ENCODE measurements at places on chromosomes 2 and 18.

GRCh38 chr2:69437751-69438154, 518 bp upstream of the NFU1 start:
- DNase-seq = no peak

GRCh38 chr2:158414538-158414937, 42.0 kb downstream of the CCDC148 start:
- peak; percentile 88 for DNase-seq

GRCh38 chr2:44906972-44907371, 34.5 kb upstream of the SIX3 start:
- DNase-seq = no peak

DNA sequence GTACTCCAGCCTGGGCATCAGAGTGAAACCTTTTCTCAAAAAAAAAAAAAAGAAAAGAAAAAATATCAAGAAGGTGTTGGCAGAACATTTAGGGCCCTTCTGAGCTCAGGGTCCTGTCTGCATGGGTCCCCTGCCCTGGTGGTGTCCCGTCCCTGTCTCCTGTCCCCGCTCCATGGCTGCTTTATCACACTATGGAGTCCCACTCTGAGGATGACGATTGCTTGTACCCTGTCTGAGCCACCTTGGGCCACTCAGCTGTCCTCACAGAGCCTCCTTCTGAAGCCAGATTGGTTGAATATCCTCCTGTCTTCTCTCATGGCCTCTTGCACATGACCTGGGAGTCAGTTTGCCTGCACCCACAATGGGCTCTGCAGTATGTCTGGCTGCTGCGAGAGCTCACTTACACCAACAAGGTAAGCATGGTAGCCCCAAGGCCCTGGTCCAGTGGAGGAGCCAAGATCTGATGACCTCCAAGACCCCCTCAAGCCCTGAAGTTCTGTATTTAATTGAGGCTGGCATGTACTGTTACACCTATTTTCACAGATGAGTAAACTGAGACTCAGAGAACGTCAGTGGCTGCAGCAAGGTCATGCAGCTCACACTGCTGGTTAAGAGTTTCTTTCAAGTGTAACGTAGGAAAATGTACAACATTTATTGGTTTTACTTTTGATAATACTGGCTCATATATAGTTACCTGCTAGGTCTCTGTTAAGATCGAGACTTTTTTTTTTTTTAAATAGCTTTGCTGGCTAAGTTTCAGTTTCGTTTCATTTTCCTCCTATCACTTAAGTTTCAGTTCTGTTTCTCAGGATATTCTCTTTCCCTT, 16.9 kb upstream of the ZCCHC2 start:
- DNase-seq = no peak

GRCh38 chr2:170425281-170425751, 247.4 kb downstream of the MYO3B start:
- DNase-seq = peak; percentile 24

GRCh38 chr18:55086906-55087305, 127.6 kb upstream of the CCDC68 start:
- DNase-seq = no peak

DNA sequence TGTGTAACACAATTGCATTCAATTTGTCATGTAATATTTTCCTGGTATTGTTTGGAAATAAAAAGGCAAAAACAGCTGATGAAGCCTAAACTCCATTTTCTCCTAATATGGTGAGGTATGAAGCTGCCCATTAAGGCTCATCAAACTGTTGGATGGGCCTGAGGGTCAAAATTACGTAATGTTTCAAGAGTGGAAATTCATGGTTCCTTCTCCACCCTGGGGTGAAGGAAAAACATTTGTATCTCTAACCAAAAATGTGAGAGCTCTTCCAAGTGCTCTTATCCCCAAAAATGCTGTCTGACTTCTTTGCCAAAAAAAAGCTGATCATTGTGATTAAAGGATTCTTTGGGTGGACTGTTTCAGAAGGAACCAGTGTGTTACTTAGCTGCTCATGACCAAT, 91.8 kb downstream of the ARHGAP28 start:
- peak; percentile 87 for DNase-seq

GRCh38 chr18:58112174-58112573, 68.1 kb downstream of the NEDD4L start:
- DNase-seq = no peak

DNA sequence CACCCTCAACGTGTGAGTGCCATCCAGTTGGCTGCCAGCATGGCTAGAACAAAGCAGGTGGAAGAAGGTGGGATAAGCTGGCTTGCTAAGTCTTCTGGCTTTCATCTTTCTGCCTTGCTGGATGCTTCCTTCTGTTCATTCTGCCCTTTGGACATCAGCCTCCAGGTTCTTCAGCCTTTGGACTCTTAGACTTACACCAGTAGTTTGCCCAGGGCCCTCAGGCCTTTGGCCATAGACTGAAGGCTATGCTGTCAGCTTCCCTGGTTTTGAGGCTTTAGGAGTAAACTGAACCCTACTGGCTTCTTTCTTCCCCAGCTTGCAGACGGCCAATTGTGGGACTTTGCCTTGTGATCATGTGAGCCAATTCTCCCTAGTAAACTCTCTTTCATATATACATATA, 155.0 kb upstream of the SERTAD2 start:
- DNase-seq = no peak

DNA sequence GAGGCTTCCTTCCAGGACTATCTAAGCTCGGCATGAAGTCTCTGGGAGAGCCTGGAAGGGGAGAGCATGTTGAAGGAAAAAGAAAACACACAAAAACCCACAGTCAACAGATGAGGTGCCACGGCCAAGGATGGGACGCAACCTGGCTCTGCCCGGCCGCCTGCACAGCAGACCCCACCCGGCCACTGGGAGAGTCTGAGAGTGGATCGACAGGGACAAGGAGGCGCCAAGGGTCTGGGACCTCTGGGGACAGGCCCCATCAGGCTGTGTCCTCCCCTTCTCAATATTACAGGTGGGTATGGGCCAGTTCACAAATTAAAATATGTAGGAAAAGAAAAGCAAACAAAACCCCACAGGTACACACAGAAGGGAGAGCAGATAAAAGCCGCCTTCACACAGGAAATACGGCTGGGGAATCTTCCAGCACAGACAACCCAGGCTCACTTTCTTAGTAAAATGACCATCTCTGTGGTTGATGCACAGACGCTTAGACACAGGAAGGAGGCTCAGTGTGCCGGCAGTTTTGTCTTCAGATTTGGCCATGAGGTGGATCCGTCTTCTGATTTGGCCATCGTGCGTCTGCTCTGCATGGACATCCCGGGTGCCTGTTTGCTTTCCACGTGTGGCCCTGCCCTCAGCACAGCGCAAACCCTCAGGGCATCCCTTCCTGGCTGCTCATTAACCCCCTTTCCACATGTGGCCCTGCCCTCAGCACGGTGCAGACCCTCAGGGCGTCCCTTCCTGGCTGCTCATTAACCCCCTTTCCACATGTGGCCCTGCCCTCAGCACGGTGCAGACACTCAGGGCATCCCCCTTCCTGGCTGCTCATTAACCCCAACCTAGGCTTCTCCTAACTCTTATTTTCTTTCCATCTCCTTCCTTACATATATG, 138.4 kb downstream of the EIPR1 start:
- no peak for DNase-seq

DNA sequence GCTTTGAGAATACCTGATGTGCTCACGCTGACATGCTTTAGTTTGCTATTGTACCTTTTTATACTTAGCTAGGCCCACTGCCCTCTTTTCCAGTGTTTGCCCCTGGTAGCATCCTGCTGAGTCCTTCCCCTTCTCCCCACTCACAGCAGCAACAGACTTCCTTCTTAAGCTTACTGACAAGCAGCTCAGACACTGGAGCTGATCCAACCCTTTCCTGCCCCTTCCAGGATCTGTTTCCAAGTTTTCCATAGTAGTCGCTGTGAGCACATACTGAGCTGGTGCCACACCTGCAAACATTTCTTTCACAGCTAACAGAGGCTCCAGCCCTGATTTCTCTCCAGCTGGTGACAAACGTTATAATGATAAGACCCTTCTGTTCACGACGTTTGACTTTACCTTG, 991.4 kb upstream of the CELF4 start:
- no peak for DNase-seq

GRCh38 chr2:157245846-157246764, 11.4 kb upstream of the GALNT5 start:
- DNase-seq = peak; percentile 90

DNA sequence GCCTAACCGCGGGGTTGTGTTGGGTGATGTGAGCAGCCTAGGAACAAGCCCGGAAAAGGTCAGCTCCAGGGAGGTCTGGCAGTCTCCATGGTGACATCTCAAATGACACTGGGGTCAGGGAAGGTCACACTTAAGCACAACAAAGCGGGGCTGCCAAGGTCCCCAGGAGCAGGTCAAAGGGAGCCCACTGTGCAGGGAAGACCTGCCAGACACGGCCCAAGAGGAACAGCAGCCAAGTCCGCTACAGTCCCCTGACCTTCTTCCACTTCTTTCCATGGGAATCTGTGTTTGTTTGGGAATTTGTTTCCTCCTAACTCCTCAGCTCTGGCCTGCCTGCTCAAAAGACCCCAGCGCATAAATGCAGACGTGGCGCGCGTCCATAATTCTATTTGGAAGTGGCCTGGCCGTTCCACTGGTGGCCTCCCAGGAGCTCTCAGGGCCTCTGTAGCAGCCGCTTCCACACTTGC, 232.1 kb upstream of the COPS8 start:
- no peak for DNase-seq

DNA sequence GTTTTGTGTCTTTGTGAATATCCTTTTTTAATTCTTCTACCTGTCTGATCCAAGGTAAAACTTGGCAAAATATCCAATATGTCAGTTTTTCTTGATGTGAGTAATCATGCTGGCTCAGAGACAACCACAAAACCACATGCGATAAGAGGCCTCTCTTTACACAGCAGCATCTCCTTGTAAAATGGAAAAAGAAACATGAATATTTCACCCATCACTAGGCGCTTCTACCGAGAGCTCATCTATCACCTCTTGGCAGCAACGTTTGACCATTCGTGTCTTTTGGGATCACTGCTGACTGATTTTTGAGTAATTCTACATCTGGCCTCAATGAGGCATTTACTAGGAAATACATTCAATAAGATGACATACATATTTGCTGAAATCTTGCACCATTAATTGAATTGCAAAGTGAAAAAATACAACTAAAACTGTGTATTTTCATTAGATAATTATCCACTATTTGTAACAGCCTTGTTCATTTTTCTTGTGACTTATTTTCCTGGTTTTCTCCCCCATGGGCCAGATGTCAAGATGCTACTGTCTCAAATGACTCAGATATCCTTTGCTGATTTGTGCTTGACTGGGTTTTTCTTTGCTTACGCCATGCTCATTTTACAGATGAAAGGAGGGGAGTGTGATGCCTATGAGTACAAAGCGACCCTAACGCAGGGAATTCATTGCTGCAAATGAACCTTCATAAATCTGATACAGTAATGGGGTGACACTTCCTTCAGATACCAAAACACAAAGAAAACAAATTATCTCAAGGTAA, 467.5 kb downstream of the FBXO15 start:
- DNase-seq = no peak

- peak; percentile 18 for DNase-seq
Measured at GRCh38 chr2:32712870-32713269, 85.0 kb downstream of the TTC27 start.

DNA sequence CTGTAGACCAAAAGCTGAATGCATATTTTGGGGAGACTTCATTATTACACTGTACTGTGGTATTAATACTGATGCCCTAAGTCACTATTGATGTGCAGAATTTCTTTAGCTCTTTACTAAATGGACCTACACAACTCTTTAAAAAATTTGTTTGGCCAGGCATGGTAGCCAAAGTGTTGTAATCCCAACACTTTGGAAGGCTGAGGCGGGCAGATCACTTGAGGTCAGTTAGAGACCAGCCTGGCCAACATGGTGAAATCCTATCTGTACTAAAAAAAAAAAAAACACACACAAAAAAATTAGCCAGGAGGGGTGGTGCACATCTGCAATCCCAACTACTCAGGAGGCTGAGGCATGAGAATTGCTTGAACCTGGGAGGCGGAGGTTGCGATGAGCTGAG, 6.4 kb downstream of the TMEM182 start:
- DNase-seq = no peak

DNA sequence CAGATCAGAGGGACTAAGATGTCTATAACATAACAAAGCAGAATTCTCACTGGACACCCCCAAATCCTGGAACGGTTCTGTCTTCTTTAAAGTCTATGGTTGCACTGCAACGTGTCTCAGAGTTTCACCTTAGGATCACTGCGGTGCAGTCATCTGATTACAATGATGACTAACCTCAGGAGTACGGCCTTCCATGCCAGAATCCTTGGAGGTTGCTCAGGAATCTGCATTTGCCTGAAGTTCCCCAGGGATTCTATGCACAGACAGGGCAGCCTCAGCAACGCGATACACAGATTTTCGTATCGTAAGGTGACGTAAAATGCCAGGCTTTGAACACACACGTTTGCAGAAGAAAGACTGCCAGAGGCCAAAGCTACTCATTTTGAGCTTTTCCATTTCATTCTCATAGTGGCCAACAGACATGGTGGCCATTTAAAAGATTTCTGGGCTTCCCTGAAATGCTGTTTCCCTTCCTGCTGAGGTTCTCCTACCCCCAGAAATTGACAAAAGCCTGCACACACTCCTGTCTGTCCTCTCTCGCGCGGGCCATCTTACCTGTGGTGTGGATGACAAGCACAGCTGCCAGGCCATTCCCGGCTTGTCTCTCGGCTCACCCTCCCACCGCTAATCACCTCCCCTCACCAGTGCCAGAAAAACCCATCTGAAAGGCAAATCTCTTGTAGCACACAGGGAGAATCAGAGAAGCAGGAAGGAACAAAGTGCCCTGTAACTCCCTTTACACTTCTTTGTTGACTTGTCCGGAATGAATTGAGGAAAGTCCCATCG, 148.8 kb downstream of the ACKR3 start:
- peak; percentile 38 for DNase-seq

DNA sequence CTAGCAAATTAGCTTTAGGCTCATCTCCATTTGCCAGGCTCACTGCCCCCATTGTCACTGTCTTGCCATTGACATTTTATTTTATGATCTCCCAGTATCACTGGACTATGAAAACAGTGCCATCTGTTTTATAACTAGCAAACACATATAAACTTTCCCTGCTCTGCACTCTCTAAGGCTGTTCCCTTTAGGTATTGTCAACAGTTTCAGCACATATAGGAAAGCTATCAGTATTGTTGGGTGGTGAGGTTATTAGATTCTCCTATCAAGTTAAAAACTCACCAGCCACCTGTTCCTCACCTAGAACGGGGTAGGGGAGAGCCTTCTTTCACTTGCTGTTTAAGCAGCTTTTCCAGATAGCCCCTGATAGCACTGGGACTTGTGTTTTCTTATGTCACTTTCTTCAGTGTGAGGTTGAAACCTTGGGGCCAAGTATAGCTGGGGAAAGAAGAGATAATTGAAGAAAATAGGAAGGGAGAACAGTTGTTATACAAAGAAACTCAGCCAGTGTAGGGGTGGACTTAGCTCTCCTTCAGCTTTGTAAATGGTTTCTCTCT, 32.5 kb downstream of the CFLAR start:
- DNase-seq = no peak

DNA sequence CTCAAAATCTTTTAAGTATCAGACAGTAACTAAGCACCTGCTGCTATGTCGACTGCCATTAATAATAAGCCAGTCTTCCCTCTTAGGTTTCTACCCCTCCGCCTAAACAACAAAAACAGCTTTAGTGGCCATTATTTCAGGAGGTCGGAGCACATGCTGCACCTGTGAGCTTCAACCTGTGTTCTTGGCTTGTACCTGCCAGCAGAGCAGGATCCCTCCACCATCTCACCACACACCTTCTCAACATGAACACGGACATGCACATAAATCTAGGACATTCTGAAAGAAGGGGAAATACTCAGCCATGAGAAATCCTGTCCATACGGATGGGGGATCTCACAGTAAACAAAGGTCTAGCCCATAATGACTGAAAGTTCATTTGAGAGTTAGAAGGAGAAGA, 3.7 kb downstream of the CYB5A start:
- no peak for DNase-seq

GRCh38 chr2:64922482-64923384, 66.5 kb upstream of the SLC1A4 start:
- no peak for DNase-seq
